ENCODE measurements at places on chromosomes 1 and 21.

DNA sequence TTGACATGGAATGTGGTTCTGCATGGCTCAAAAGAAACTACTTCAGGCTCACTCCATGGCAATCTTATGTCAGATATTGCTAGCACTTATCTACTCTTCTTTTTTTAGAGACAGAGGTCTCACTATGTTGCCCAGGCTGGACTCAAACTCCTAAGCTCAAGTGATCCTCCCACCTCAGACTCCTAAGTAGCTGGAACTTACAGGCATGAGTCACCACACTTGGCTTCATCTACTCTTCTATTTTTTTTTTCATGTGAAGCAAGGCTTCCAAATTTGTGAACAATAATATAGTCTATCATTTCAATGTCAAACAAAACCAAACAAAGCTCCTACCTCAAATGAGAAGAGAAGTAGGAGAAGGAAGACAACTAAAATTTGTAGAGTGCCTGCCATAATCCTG lies 7.5 kb upstream of the PSEN2 start:
- no peak for DNase-seq

- peak; percentile 97 for DNase-seq
Observed at GRCh38 chr1:230642263-230642959, at the start of gene COG2. Gene COG2 (plus strand): TSS chr1:230642481. CDS start chr1:230642607, 126 bp downstream.

- DNase-seq, result no peak
Observed at GRCh38 chr1:18134324-18135046, 26.9 kb downstream of the IGSF21 start.

DNA sequence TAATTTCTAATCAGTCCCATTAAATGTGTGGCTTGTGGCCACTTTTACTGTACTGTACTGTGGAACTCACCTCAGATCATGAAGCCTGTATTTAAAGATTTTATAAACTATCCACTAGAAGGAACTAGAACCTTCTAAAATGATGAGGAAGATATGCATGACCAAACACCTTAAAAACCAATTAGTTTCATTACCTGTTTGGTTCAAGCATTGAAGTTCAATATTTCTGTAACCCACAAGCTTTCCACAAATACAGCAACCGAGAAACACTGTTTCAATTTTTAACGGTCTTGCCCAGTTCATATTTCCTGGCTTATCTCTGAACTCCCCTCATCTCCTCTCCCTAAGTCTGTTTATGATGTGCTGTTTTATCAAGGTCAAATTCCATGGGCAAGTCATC lies 264.3 kb upstream of the PLD5 start:
- peak; percentile 37 for DNase-seq

GRCh38 chr1:183155939-183156338 lies 30.1 kb upstream of the LAMC2 start:
- no peak for DNase-seq

GRCh38 chr1:202642619-202643291 lies 67.5 kb downstream of the SYT2 start:
- no peak for DNase-seq

DNA sequence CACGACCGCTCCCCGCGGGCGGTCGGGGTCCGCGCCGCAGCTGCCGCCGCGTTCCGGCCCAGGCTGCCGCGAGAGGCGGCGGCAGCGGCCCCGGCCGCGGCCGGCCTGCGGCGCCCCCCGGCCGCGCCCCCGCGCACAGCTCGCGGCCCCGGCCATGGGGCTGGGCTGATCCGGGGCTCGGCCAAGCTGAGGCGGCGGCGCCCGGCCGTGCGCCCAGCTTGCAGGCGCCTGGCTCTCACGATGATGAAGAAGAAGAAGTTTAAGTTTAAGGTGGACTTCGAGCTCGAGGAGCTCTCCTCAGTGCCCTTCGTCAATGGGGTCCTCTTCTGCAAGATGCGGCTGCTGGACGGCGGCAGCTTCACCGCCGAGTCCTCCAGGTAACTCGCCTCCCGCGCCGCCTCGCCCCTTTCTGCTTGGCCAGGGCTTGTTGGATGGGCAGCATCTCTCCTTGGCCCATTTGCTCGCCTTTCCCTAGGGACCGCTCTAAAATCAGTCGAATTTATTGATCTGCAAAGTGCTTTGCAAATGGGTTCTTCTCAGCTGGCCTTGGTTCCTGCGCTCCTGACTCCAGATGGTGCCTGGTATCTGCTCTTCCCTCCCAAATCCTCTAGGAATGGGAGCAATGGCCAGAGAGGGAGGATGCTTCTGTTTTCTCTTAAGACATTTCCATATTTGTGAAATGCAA lies 431 bp downstream of the EEIG2 start:
- DNase-seq, result no peak

- no peak for DNase-seq
Observed at GRCh38 chr1:183675381-183675780, 22.3 kb upstream of the APOBEC4 start.

DNA sequence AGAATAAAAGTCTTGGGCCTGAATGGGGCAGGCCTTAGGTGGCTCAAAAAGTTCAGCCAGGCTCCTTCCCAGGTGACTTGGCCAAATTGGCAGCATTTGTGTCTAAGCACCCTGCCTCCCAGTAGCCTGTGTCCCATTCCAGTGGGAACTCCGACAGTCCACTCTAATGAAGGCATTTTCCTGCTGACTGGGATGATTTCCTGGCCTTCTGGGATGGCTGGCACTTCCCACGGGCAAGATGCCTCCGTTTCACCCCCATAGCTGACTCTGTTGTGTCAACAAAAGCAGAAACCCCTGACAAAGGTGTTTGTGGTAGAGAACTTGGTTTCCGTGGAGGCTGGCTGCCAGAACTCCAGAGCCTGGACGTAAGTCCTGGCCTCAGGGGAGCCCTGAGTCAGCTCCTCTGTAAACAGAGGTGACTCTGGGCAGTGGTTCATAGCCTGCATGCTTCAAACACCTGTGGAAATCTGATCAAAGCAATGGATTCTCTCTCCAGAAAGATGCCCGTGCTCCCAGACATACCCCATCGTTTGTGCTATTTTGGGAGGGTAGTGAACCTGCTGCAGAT lies 36.6 kb downstream of the WNT3A start:
- DNase-seq, result no peak

DNA sequence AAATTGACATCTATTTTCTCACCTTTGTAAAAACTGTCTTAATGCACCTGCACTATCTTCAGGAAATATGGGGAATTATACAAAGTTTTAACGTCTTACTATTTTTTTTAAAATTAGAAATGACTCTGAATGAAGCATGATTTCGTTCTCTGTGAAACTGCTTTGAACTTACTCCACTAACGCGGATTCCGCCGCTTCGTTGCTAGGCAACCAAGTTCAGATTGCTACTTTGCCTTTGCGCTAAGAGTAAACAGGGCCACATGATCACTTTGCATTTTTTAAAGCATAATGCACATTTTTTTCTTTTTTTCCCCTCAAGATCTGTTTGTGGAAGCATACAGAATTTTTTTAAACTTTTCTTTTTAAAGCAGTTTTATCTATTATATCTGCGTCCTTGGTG lies 690.5 kb downstream of the BRINP3 start:
- DNase-seq, result no peak

DNA sequence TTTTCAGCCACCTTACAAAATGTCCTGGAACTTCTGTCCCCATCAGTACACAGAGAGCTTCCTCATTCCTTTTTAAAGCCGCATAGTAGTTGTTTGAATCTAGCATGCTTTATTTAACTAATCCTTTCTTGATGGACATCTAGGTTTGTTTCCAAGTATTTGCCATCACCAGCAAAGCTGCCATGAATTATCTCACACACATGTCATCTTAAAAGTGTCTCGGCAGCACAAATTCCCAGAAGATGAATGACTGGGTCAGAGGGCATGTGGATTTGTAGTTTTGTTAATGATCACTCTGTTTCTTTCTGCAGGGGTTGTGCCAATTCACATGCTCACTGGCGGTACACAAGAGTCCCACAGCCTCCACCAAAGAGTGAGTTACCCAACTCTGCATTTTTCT lies 68.3 kb downstream of the CLIC6 start:
- DNase-seq, result no peak

DNA sequence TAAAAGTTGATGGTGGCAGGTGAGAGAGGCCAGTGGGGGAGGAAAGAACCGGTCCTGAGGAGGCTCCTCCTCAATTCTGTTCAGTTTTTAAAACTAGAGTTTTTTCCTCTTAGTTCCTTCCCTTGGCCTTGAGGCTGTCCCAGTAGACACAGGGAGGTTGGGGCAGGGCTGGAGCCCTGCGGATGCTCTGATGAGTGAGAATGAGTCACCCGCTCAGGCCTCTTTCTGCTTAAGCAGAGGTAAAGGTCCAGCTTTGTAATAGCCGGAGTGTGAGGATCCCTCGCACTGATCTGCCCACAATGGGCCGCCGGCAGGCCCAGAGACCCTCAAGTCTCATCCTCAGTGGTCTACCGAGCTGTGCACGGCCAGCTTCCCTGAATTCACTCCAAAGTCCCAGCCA lies 49.6 kb upstream of the IRF2BP2 start:
- DNase-seq, result no peak

- DNase-seq, result no peak
Observed at GRCh38 chr21:21387916-21388315, 389.7 kb downstream of the NCAM2 start.

GRCh38 chr1:26357121-26357602 lies 3.2 kb upstream of the CRYBG2 start:
- no peak for DNase-seq

DNA sequence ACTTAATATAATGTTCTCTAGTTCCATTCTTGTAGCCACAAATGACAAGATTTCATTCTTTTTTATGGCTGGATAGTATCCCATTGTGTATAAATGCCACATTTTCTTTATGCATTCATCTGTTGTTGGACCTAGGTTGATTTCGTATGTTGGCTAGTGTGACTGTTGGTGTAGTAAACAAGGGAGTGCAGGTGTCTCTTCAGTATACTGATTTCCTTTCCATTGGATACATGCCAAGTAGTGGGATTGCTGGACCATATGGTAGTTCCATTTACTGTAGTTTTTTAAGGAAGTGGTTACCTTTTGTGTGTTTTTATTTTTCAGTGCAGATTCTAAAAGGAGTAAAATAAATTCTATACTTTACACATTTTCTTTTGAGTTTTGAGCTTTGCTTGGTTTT lies 5.7 kb downstream of the PARK7 start:
- DNase-seq, result no peak
